GM12864 (cell line): ENCODE measurements at places on chromosomes 11 and 22.
A peak's percentile ranks its signal among the peaks of the same experiment; 100 is the strongest.

DNA sequence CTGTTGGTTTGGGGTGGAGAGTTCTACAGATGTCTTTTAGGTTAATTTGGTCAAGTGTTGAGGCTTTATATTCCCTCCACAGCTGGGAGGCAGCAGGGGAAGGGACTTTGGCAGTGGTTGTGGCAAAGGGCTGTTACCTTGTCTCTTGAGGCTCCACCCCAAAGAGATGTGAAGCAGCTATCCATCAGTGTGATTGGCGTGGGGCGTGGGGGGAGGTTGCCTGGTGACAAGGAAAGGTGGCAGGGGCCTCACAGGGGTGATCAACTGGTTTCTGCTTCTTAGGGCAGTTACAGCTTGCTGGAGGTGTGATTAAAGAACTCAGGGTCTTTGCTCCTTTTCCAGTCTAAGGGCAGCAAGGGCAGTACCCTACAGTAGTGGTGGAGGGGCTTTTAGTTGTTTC lies 59.3 kb downstream of the FANCF start:
- no peak for DNase-seq

- peak; percentile 61 for DNase-seq
Observed at GRCh38 chr22:22110548-22111266, 128.1 kb upstream of the TOP3B start.

DNA sequence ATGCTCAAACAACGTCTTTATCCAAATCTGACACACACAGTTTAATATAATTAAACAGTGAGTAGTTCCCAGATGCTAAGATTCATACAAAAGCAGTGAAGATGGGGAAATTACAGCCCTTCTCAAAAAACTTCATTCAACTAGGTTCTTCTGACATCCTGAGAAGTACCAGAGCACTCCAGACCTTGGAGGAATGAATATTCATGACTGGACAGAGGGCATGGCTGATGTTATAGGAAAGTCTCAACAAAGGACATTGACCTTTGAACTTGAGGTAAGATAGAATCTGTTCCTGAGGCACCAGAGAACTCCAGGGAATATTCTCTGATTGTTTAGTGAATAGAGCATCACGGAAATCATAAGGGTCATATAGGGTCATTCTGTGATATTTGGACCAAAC lies 106.4 kb upstream of the SLC5A12 start:
- no peak for DNase-seq

DNA sequence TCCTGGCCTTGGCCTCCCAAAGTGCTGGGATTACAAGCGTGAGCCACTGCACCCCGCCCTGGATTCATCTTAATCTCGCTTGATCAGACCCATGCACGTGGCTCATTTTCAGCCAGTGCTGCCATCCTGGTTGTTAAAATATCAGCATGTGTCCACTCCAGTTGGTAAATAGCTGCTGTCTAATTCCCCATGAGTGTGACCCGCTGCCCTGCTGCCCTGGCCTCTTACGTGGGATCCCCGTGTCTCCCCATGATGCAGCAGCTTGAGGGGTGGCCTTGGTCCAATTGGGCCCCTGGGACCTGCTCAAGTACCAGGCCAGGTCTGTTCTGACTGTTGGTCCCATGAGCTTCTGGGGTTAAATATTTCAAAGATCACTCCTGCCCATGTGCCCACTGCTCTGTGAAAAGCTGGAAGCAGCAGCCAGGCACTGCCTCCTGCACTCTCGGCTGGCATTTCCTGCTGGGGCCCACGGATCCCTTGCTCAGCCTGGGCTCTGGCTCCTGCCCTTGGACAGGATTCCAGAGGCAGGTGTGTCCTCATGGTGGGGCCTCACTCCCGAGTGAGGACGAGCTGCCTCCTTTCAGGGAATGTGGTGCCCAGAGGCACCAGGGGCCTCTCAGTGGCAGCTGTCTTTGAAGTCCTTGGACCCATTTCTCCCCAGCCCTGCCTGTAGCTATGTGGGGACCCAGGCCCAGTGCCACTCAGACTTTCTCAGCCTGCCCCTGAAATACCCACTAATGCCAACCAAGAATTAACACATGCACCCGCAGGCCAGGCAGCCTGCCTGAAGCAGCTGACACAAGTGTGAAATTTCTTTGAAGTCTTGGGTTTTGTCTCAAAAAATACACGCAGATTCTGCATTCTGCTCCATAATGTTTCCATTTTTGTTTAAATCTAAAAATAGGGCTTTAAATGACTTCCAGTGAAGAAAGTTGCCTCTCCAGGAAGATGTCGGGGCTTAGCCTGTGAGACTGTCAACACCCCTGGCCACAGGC lies 38.1 kb upstream of the PRDM11 start:
- DNase-seq, result no peak

DNA sequence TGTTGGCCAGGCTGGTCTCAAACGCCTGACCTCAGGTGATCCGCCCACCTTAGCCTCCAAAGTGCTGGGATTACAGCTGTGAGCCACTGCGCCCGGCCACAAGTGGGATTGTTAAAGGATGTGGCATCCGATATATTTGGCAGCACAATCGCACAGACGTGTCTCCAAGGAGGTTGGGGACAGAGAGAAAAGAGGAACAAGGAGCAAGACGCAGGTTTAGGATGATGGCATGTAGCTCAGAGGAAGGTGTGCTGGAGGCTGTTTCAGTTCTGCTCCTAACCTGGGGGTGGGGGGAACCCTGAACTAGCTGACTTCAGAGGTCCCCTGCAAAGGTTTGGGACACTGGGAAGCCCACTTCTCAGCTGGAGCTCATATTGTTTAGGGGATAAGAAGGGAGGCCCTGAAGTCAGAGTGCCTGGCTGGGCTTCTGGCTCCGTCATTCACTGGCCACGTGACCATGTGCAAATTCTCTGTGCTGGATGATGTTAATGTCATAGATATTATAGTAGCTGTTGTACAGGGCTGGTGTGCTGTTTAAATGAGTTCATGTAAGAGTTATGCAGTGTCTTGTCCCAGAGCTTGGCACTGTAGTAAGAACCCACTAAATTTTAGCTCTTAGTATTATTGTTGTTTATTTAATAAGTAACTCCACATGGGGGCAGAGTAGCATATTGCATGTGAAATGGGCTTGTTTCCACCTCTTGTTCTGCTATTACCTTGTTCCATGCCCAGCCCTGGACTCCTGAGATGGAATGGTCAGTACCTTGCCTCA lies 129.7 kb downstream of the ST3GAL4 start:
- no peak for DNase-seq

- no peak for DNase-seq
Observed at GRCh38 chr11:1153951-1154493, 3.7 kb upstream of the MUC5AC start.

GRCh38 chr22:21693999-21694341 lies 28.2 kb downstream of the PPIL2 start:
- DNase-seq, result no peak
